Activated naive CD4-positive, alpha-beta T cell treated with Interleukin-2 at 50 U/mL for 16 hours (primary cell): ENCODE measurements at places on chromosomes 3 and 15.

DNA sequence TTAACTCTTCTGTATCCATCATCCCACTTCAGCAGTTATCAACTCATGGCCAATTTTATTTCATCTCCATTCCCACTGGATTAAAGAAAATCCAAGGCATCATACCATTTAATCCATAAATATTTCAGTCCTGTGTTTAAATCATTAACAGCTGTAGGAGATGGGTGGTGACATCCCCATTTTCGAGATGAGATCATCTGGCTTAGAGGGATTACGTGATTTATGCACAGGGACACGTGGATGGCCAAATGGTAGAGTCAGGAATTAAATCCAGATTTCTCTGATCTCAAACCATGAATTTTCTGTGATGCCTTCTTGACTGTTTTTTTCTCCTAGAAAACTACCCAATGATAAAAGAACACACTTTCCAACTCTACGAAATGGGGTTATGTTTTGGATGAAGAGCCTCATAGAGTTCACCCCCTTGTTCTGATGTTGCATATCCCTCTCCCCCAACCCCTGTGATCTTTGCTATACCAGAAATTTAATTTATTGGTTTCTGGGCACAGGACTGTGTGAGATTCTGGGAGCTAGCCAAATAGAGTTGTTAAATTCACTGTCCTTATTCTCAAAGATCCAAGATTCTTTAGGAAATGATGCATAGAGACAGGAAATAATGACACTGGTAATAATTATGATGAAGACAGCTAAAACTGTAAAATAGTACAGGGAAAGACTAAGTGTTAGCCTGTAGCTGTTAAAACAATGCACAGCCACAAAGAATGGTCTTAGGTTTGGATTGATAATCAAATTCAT is 7.4 kb downstream of the ZNF589 start:
- DNase-seq, result no peak

- DNase-seq, result no peak
Observed at GRCh38 chr3:21392526-21392925, 358.5 kb downstream of the ZNF385D start.

GRCh38 chr15:45225506-45226273 is 26.3 kb upstream of the SLC28A2 start:
- DNase-seq, result no peak

DNA sequence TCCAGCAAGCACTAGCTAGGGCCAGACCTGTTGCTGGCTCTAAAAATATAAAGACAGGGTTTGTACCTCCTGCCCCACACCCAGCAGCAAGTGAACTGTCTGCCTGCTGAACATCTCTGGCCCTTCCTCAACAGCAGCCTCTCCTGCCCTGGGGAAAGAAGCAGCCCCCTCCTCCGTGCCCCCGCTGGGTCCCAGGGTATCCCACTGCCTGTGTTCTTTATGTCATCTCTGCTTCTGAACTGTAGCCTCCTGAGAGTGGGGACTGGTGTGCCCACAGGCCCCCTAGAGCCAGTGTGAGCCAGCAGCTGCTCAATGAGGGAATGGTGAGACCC is 54.5 kb downstream of the ACAD9 start:
- DNase-seq, result no peak

- no peak for DNase-seq
Observed at GRCh38 chr3:194003114-194004057, 132.6 kb upstream of the HES1 start.

- DNase-seq, result peak; percentile 84
Observed at GRCh38 chr3:49007771-49008528, 759 bp downstream of the WDR6 start.

DNA sequence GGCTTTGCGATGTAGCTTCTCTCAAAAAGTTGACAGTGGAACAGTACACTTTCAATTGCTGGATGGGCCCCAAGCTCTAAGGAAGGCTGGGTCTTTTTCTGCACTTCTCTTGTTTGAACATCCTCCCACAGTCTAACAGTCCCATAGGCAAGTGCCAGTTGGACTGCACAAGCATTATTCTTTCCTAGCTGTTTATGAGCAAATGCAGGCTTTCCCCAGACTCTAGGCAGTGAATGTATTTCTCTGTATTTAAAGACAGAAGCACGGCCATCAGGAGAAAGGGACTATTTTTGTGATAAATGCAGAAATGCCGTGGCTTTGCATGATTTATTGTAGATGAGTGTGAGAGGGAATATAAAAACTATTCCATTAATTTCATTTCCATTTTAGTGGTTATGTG is 539.3 kb upstream of the LMCD1 start:
- no peak for DNase-seq

DNA sequence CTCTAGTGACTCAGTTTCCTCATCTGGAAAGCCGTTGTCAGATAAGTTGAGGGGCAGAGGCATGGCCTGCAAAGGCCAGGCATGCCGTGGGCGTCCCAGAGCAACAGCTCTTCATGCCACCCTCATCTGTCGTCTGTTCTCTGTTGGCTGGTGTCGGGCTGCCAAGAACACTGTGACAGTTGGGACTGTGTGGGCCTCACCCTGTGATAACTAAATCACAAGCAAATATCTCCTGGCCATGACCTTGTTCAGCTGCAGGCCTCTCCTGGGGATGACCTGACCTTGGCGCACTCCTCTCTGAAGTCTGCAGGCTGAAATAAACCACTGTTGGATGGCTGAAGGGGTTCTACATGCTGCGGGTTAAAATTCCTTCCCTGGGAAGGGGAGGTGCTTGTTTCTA is 145.9 kb downstream of the SHQ1 start:
- no peak for DNase-seq

- no peak for DNase-seq
Observed at GRCh38 chr15:31733424-31733823, 296.9 kb upstream of the CHRNA7 start.

GRCh38 chr3:120567370-120568201 is 28.6 kb upstream of the NDUFB4 start:
- no peak for DNase-seq

DNA sequence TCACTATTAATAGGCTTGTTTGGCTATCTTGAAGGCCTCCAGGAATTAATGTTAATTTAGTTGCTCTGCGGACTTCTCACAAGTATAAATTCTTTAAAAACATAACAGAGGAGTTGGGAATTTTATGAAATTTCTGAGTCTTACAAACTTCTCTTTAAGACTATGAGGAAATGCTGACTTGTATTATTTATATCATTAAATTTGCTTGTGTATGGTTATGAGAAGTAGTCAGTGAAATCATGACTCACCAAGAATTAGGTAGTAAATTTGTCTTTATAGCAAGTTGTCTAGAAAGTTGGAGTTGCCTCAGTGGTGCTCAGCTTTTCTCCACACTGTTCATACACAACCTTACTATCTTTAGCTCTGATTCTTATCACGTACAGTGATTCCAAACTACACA is 26.5 kb downstream of the PHLDB2 start:
- DNase-seq, result no peak

DNA sequence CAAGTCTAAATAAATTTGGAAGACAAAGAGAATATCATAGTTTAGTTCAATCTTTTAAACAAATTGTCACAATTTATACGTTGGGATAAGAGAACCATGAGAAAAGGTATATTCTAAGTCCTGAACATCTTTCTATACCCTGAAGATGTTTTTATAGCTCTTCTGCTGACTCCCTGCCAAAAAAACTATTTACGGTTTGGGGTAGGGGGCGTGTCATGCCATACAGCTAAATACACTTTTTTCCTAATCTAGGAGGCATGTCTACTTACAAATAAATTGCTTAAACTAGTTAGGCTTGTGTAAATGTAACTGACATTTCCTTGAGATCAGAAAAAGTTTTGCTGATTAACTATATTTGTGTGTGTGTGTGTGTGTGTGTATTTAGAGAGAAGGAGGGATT is 163.3 kb downstream of the PGPEP1L start:
- no peak for DNase-seq

- DNase-seq, result no peak
Observed at GRCh38 chr3:123533554-123534159, 51.2 kb downstream of the HACD2 start.

DNA sequence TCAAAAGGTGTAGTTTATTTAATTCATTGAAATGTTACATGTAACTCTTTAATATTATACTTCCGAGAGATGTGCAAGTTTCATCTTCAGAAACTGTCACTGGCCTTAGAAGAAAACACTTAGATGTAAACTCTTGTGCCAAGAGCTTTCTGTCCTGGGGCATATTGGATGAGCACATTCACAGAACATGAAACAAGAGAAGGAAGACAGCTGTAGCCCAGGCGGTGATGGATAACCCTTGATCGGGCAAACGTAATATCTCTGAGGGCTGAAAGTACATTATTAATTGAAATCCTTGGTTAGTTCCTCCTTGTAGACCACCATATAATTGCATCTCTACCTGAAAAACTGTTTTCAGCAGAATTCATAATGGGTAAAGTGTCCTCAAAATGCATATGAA is 67.4 kb downstream of the MECOM start:
- DNase-seq, result no peak

DNA sequence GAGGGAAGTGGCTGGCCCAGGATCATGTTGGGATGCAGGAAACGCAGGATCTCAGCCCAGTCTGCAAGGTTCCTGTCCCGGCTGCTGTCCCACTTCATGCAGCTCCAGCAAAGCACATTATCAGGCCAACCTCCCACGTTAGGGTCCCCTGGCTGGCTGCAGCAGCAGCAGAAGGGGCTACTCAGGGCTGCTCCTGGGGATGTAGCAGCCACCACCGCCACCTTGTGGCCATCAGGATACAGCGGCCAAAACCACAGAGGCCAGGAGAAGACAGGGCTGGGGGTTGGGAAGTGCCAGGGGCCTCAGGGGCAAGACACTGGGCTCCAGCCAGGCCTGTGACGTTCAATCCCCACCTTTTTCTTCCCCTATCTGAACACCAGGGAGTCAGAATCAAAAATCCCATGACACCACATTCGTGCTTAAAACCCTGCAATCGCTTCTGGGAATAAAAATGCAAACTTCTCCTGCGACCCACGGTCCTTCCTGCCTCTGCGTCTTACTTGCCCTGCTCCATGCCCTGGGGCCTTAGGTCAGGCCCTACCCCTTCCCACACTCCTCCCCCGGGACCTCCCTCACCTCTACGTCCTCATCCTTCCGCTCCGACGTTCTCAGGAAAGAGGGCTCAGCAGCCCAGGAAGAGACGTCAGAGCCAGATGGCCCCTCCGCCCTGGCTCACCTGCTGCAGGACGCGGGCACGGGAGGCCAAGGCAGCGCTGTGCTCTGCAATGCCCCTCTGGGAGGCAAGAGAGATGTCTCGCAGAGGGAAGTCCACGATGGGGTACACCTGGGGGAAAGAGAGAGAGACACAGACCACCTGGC is 21.5 kb downstream of the SSUH2 start:
- peak; percentile 46 for DNase-seq

- DNase-seq, result no peak
Observed at GRCh38 chr15:26113296-26113695, 250.2 kb upstream of the ATP10A start.

DNA sequence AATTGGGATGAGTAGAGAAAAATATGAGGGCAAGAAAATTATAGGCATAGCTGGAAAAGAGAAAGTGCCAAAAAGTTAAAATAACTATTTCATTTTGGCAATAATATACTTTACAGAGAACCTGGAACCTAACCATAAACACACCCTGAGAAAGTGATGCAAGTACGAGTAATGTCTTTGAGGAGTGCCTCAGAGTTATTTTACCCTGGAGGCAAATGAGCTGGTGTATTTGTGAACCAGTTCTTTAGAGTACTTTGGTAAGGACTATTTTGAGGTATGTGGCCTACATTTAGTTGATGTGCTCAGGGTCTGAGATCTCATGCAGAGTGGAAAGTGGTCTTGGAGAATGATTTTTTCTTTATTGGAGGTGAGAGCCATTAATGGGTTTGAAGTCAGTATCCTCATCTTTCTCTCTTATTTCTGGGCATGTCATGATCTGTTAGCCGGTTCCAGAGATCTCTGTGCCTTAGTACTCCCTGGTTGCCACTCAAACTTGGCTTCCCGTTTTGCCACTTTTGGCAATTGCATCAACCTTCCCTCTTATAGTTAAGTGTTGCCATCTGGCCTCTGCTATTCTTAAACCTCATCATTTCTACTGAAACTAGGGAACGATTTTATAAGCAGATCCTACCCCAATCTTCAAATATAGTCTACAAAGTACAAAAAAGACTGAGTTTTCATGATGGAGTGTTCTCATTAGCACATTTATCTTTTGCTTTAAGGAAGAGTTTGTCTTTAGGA is 145.7 kb downstream of the EPHA6 start:
- DNase-seq, result no peak

DNA sequence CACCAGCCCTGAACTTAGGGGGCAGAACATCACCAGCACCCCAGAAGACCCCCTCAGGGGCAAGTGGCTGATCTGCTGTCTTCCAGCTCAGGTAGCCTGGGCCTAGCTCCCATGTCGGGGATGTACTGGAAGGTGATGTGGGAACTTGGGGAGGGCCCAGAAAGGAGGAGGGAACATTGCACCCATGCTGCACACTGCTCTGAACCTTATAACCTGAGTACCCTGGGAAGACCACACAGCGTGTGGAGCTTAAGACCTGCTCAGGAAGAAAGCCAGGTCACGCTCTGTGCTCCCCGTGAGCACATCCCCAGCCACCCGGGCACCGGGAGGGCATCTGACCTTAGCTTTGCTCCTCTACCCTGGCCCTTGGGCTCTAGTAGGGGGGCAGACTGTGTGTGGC is 159.4 kb downstream of the ATP10A start:
- DNase-seq, result no peak

DNA sequence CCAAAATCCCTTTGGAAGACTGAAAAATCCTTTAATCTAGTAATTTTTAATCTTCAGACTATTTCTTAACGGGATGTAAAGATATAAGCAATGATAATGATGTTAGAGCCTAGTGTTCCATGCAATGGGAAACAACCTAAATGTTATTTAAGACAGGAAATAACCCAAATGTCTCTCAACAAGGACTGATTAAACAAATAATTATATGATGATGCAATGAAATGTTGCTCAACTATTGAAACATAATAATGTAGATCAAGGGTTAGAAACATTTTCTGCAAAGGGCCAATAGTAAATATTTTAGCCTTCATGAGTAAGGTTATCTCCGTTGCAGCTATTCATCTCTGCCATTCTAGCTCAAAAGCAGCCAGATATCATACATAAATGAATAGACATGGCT is 275.4 kb downstream of the NEK10 start:
- DNase-seq, result no peak

DNA sequence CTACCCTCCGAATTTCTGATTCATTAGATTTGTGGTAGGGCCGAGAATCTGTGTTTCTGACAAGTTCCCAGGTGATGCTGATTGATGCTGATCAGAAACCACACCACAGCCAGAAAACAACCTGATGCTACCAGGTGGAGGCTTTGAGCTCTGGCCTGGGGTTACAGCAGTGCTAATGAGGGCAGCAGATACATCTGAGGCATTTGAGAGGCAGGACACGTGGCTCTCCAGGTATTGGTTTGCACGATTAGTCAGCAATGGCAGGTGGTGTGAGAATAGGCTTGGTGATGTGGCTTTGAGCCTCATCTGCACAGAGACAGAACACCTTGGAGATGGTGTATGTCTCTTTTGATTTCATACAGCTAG is 78.8 kb upstream of the THBS1 start:
- no peak for DNase-seq

DNA sequence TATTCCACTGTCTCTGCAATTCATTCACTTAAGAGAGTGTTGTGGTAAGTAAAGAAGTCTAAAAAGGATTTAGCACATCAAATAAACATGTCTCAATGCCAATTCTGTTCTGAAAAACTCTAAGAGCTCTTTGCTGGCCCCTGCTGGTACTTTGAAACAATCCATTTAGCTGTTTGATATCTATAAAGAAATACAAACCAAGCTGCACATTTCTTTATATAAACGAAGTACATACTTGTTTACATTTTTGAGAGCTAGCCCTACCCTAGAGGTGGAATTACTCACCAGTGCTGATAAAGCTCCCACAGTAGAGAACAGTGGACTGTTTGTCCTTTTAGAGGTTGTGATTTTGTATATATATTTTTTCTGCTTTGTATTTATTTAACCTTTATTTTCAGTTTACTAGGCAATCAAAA is 75.5 kb downstream of the NEDD4 start:
- no peak for DNase-seq
